ENCODE measurements at places on chromosomes 5 and 9. TPM values are rescaled to one million over a fixed set of nuclear protein-coding genes. Genes with fewer than 3 reads are reported as not detected.

DNA sequence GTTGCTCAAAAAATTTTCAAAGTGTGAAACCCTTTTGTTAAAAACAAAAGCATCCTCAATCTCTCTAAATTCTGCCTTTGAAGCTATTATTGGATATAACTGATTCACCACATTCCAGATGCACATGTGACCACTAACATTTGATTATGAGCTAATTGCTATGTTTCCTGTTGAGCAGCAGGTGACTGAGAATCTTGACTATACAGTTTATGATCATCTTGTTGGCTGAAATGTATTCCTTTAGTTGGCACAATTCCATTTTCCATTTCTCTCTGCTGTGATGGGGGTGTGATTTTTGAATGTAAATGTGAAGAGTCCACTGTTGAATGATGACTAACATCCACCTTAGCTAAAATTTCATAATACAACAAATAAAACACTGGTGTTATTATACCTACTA lies 10.7 kb downstream of the LYSMD3 start:
- H3K27me3 ChIP-seq = no peaks in the 10 kb centered on the region
- H3K27ac ChIP-seq = no peak overlapping the region
- peaks cover 58% of the 10 kb centered on the region for H3K36me3 ChIP-seq

The PCDHGB1 gene
- 2.0 TPM for total RNA-seq

The DCAF12 gene
- 31.6 TPM for total RNA-seq

DNA sequence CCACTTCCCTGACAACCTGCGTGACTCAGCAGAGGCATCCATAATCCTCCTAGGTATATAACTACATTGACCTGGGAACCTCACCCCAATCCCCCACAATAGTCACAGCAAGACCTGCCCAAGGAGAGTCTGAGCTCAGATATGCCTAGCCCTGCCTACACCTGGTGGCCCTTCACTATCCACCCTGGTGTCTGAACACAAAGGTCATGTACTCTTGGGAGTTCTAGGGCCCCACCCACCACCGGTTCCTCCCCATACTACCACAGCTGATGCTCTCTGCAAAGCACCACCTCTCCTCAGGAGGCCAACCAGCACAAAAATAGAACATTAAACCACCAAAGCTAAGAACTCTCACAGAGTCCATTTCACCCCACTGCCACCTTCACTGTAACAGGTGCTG lies 34.8 kb upstream of the CARTPT start:
- H3K4me1 ChIP-seq = no peaks in the 10 kb centered on the region
- no peaks in the 10 kb centered on the region for H3K36me3 ChIP-seq
- no peak overlapping the region for H3K27ac ChIP-seq

The POU5F2 gene
- total RNA-seq = 1.6 TPM

GRCh38 chr9:112380825-112381221 lies 915 bp downstream of the HSDL2 start:
- no peaks in the 10 kb centered on the region for H3K27me3 ChIP-seq
- H3K27ac ChIP-seq = peak overlapping the region; percentile 99
- no peaks in the 10 kb centered on the region for H3K36me3 ChIP-seq
- H3K4me1 ChIP-seq = peaks cover 42% of the 10 kb centered on the region
- peak overlapping the region; percentile 93 for H3K4me3 ChIP-seq

The MEIKIN gene
- total RNA-seq = not detected

The GALNT12 gene
- total RNA-seq = 28.3 TPM

The CCL27 gene
- total RNA-seq = not detected

The SLC25A25 gene
- total RNA-seq = 34.7 TPM

DNA sequence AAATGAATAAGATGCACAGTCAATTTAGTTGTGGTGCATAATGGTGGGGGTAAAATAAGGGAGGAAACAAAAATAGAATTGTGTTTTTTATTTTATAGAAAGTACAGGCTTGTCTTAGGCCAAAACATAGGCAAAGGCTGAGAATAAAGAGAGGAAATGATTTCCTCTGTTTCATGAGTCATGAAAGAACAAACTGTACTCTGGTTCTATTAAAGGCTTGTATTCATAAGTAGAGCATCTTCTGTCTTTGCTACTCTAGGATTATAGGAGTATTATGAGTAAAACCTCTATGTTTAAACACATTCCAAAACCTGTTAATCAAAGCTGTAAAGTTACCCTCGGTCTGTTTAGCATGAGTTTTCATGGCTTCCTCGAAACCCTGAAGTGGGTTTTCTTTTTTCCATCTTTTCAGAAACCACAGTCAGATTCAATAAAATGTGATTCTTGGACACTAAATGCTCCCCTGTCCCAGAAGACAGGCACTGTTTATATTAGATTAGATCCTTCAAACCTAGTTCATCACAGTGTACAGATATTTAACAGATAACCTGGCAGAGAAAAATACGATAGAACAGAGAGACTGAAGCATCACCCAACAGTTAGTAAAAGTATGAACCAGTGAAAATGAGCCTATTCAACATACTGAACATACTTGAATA lies 473.9 kb upstream of the CYLC2 start:
- H3K4me1 ChIP-seq = no peaks in the 10 kb centered on the region
- H3K4me3 ChIP-seq = no peak overlapping the region
- no peak for DNase-seq
- no peaks in the 10 kb centered on the region for H3K36me3 ChIP-seq
- no peaks in the 10 kb centered on the region for H3K27me3 ChIP-seq

DNA sequence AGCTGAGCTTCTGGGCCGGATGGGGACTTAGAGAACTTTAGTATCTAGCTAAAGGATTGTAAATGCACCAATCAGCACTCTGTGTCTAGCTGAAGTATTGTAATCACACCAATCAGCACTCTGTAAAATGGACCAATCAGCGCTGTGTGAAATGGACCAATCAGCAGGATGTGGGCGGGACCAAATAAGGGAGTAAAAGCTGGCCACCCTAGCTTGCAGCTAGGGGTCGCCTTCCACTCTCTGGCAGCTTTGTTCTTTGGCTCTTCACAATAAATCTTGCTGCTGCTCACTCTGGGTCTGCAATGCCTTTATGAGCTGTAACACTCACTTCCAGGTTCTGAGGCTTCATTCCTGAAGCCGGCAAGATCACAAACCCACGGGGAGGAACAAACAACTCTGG lies 354.0 kb downstream of the PRR16 start:
- no peak for DNase-seq
- no peak overlapping the region for H3K27ac ChIP-seq
- no peaks in the 10 kb centered on the region for H3K4me1 ChIP-seq
- H3K4me3 ChIP-seq = no peak overlapping the region
- H3K36me3 ChIP-seq = no peaks in the 10 kb centered on the region
- H3K27me3 ChIP-seq = no peaks in the 10 kb centered on the region

DNA sequence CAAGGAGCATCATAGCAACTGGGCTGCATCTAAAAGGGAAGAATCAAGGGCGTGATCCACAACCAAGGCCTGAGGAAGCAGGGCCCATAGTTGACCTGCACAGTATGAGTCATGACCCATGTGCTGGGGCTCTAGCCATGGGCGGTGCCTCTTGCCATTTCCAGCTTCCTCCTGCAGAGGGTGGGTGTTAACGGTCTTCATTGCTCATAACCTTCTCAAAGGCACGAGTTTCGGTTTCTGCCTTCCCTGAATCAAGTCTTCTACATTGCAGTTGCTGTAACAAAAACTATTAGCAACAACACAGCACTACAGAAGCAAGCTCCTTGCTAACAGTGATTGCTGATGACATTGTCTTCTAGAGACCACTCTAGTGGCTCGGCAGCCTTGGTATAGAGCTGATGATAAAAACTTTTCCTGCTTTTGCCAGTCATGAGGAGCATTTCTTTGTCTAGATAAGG lies 66.9 kb downstream of the CTSL start:
- peak; percentile 81 for DNase-seq
- no peaks in the 10 kb centered on the region for H3K27me3 ChIP-seq
- no peaks in the 10 kb centered on the region for H3K4me1 ChIP-seq
- no peaks in the 10 kb centered on the region for H3K36me3 ChIP-seq

The FLT4 gene
- total RNA-seq = 38.6 TPM

GRCh38 chr9:116806075-116806474 lies 119.0 kb downstream of the TRIM32 start:
- DNase-seq = no peak
- no peaks in the 10 kb centered on the region for H3K36me3 ChIP-seq
- no peak overlapping the region for H3K4me3 ChIP-seq

- H3K4me1 ChIP-seq = no peaks in the 10 kb centered on the region
- H3K27ac ChIP-seq = no peak overlapping the region
- no peak for DNase-seq
- no peaks in the 10 kb centered on the region for H3K27me3 ChIP-seq
- no peak overlapping the region for H3K4me3 ChIP-seq
Observed at GRCh38 chr5:126395198-126395597, 28.0 kb upstream of the GRAMD2B start.

The PCDHAC2 gene
- 10.0 TPM for total RNA-seq

The SARDH gene
- total RNA-seq = 6.8 TPM

DNA sequence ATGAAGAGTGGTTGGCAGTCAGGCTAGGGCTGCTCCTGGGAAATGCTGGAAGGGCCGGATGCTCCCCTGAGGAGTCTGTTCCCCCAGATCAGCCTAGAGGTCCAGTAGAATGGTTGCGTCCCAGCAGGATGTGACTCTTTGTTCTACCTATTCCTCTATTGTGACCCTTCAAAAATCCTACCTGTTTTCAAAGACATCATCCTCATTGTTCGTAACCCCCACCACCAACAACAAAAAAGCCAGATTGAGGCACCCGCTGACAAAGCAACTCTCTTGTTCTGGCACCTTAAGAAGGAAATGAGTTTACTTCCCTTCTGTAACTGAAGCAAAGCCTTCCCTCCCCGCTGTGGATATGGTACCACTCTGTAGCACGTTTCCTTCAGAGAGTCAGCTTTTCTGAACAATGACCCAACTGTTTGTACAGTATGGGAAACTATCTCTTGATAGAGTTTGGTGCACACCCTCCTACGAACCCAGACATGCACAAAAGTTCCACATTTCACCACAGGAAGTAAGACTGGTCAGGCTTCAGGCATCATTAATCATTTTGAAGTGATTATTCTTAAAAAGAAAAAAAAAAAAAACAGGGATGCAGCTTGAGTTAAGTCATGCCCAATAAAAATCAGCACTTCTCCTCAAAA lies 207.2 kb downstream of the ENC1 start:
- no peaks in the 10 kb centered on the region for H3K27me3 ChIP-seq
- H3K4me1 ChIP-seq = peaks cover 18% of the 10 kb centered on the region
- no peaks in the 10 kb centered on the region for H3K36me3 ChIP-seq
- no peak for DNase-seq
- no peak overlapping the region for H3K4me3 ChIP-seq

GRCh38 chr5:169867347-169867746 lies 112.9 kb downstream of the INSYN2B start:
- no peaks in the 10 kb centered on the region for H3K27me3 ChIP-seq
- no peak overlapping the region for H3K4me3 ChIP-seq
- no peaks in the 10 kb centered on the region for H3K36me3 ChIP-seq
- H3K4me1 ChIP-seq = no peaks in the 10 kb centered on the region
- H3K27ac ChIP-seq = no peak overlapping the region

GRCh38 chr9:119905724-119906123 lies 536.5 kb upstream of the BRINP1 start:
- no peaks in the 10 kb centered on the region for H3K27me3 ChIP-seq
- no peaks in the 10 kb centered on the region for H3K36me3 ChIP-seq
- H3K4me3 ChIP-seq = no peak overlapping the region
- H3K4me1 ChIP-seq = no peaks in the 10 kb centered on the region
- DNase-seq = no peak
- H3K27ac ChIP-seq = no peak overlapping the region

- no peak for DNase-seq
- no peak overlapping the region for H3K27ac ChIP-seq
- no peaks in the 10 kb centered on the region for H3K27me3 ChIP-seq
- no peak overlapping the region for H3K4me3 ChIP-seq
Observed at GRCh38 chr5:10265245-10266109, 15.4 kb downstream of the CCT5 start.

- H3K27me3 ChIP-seq = no peaks in the 10 kb centered on the region
- no peak overlapping the region for H3K4me3 ChIP-seq
- H3K27ac ChIP-seq = no peak overlapping the region
- H3K4me1 ChIP-seq = no peaks in the 10 kb centered on the region
Observed at GRCh38 chr5:164359260-164360255, 854.1 kb downstream of the MAT2B start.
